ENCODE measurements at places on chromosomes 2 and 18.

DNA sequence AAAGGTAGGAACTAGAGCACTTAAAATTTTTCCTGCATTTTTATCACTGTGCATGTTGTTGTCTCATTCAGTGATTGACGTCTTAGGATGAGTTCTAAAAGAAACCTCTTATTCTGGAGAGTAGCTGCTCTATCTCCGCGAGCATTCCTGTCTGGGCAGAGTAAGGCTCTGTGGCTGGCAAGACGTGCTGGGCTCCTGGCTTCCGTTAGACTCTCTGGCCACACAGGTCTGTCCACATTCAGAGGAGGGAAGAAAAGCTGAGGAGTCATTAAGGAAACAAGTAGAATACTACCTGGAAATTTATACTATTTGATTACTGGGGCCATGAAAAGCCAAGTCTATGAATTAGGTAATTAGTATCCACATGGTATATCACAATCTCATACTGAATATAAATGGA is 138.0 kb upstream of the DNMT3A start:
- DNase-seq, result no peak

DNA sequence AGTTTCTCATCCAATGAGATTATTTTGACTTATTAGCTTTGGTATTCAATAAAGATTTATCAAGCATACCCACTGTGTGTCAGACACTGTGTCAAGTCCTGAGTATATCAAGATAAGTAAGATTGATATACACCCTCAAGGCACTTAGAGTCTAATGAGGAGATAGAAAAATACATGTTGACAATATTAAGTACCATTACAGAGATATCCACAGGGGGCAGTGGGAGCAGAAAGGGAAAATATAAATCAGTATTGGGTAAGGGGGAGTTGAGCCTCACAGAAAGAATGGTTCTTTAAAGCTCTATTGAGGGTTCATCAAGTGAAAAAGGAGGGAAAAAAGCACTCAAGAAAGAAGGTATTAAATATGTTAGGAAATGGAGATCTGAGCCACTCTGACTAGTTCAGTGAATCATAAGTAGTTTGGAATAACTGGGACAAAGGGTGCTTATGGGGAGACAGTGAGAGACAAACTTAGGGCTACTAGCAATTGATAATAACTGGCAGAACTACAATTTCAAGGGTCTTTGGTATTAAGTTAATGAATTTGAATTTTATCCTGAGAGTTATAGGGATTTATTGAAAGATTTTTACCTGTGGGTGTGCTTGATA is 45.5 kb upstream of the SLC8A1 start:
- no peak for DNase-seq

- DNase-seq, result no peak
These were observed 126.3 kb downstream of the LTBP1 start for GRCh38 chr2:33073018-33073417.

DNA sequence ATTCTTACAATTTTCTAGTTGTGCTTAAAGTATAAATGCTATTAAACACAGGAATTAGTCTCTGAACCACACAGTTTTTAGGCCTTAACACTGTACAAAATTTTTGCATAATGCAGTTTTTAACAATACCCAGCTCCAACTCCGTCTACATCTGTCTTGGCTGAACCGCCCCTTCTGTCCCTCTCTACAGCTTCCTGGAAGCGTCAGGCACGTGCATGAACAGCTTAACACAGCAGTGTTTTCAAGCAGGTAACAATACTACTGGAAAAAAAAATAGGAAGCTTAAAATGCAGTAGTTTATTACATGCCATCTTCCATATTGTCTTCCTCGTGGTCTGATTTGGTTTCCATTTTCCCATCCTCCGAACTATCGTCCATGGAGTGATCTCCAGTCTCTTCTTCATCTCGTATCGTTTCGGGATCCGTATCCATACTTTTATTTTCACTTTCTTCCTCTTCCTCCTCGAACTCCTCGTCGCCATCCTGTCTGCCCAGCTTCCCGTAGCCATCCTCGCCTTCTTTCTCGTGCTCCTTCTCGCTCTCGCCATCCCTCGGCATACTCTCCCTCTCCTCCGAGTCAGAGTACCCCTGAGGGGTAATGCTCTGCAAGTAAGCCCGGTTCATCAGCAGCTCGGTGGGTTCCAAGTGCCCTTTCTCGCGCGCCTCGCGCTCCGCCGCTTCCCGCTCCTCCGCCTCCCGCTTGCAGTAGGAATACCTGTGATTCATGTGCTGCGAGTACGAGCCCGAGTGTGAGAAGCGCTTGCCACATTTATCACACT is 130.6 kb downstream of the ZEB2 start:
- no peak for DNase-seq

- no peak for DNase-seq
These were observed 243.5 kb downstream of the STK39 start for GRCh38 chr2:168003876-168004275.

GRCh38 chr18:35778850-35779627 is 193.4 kb upstream of the RMP24 start:
- DNase-seq, result no peak

Measured in amniotic epithelial cell (primary cell).